ENCODE measurements at places on chromosomes 6 and 20.

GRCh38 chr6:11782524-11782923 is 3.9 kb upstream of the ADTRP start:
- DNase-seq: no peak

GRCh38 chr6:145245119-145245518 is 490.2 kb downstream of the EPM2A start:
- DNase-seq: peak; percentile 7

DNA sequence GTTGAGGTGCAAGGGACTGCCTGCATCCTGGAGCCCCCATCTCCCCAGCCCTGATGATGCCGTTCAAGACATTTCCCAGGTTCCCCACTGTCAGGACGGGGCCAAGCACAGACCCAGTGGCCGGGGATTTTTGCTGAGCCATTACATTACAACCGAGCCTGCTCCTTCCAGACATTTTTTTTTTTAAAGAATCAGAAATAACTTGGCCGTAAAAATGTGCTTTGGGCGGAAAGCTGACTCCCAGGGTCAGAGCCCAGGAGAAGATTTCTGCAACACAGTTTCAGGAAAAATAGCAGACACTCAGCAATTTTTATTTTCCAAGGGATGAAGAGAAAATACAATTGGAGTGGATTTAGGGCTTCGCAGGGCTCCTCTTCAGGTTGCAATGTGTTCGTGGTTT is 87.9 kb downstream of the LRFN2 start:
- DNase-seq: no peak

- peak; percentile 45 for DNase-seq
Measured at GRCh38 chr20:47204008-47204849, 152.3 kb downstream of the ZMYND8 start.

DNA sequence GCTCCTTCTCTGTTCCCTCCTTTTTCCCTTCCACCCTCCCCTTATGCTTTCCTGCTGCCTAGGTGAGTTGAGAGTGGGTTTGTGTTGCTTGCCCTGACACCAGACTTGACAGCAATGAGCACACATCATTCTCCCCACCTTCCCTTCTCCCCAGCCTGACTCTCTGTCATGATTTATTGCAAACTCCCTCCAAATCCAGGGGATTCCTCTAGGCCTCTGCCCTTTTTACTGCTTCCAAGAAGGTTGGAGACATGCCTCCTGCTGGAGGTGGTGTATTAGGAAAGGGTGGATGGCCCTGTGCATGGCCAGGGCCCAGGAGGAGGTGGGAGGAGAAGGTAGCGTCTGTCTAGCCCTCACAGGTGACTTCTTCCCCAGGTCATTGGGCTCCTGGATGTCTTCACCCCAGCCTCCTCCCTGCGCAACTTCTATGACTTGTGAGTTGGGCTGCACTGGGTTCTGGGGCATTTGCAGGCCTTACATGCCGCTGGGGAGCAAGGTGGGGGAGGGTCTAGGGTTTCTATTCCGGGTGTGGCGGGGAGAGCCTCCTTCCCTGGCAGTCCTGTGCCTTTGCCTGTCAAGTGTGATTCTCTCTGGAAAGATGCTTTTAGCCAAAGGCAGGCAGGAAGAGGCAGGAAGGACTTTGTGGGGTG is 2.1 kb downstream of the MAPK13 start:
- DNase-seq: no peak

DNA sequence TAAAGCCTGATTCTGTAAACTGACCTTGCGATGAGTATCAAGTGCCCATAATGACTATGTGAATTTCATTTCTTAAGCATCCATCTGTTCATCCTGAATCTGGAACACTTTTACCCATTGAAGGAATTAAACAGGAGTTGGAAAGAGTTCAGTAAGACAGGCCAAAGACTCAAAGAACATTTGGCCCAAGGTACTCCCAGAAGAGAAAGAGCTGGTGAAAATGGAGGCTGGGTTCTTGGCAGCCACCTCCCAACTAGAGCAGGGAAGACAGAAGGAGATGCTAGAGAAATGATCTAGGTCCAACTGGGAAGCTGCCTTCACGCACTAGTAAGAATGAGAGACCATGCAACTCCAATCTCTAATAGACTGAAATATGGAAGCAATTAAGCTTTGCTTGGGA is 290.8 kb upstream of the RNF24 start:
- DNase-seq: no peak

GRCh38 chr20:25309395-25310267 is 61.7 kb downstream of the PYGB start:
- DNase-seq: peak; percentile 78

DNA sequence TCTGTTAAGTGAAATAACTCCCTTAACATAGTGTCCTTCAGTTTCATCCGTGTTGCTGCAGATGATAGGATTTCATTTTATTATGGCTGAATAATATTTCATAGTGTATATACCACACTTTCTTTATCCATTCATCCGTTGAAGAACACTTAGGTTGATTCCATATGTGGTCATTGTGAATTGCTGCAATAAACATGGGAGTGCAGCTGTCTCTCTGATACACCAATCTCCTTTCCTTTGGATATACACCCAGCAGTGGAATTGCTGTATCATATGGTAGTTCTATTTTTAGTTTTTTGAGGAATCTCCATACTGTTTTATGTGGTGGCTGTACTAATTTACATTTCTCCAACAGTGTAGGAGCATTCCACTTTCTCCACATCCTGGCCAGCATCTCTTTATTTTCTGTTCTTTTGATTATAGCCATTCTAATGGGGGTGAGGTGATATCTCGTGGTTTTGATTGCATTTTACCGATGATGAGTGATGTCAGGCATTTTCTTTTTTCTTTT is 193.2 kb downstream of the SLC16A10 start:
- no peak for DNase-seq

DNA sequence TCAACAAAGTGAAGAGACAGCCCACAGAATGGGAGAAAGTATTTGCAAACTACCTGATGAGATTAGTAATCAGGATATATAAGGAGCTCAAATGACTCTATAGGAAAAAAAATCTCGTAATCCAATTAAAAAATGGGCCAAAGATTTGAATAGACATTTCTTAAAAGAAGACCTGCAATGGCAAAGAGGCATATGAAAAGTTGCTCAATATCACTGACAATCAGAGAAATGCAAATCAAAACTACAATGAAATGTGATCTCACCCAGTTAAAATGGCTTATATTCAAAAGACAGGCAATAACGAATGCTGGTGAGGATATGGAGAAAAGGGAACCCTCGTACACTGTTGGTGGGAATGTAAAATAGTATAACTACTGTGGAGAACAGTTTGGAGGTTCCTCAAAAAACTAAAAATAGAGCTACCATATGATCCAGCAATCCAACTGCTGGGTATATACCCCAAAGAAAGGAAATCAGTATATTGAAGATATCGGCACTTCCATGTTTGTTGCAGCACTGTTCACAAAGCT is 65.0 kb downstream of the TOX2 start:
- DNase-seq: no peak

- no peak for DNase-seq
Measured at GRCh38 chr20:62850333-62850974, 11.2 kb downstream of the TCFL5 start.

DNA sequence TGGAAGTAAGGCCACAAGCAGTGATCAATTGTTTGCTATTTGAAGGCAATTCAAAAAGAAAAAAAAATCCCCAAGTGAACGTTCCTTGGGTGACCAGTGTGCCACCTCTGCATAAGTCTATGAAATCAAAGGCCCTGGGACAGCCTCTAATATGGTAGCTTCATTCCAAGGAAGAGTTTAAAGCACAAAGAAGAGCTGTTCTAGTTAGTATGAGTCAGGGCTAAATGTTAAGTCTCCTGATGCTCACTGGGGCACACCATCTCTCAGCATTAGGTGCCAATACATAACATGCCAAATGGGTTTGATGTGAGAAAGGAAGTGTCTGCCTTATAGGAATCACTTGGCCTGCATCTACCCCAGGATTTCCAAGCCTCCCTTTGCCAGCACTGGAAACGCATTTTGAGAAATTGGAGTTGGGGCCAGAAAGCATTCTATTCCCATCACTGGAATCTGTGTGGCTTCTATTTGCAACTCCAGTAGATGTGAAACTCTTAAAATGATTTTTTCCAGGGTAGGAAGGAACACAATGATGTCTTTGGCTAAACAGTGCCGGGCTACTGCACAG is 13.0 kb downstream of the UNC5CL start:
- DNase-seq: no peak

- no peak for DNase-seq
Measured at GRCh38 chr6:13579911-13580310, 5.5 kb downstream of the SIRT5 start.

DNA sequence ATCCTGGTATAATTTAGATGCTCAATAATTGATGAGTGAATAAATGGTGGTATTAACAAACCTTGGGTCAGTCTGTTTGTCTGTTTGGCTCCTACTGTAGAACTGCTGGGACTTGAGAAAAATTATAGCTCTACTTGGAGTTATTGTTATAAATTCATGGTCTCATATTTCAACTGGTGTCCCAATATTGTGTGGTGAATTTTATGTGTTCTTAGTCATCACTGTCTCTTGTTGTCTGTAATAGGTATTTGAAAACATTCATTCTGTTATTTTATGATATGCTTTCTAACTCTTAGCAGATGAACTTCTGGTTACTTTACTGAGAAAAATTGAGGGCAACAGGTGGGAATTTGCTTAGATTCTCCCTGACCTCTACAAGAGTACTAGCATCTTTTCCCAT is 221.4 kb downstream of the CDKAL1 start:
- DNase-seq: peak; percentile 15

DNA sequence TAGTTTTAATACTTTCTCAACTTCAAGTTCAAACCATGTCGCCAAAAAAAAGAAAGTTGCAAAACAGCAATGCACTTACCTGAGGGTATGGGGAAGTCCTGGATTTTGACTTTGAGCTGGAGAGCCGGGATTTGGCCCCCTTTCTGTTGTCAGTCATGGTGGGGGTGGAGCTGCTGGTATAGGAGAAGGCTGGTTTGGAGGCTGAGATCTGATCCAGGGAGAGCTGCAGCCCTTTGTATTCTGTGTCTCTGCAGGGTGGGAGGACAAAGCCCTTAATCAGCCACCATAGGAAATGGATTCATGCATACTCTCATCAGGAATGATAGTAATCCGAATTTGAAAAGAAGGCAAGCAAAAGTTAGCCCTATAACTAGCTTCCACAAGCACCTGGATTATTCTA is 44.0 kb downstream of the SIM1 start:
- no peak for DNase-seq

- peak; percentile 67 for DNase-seq
Measured at GRCh38 chr6:71012866-71013469, 56.1 kb upstream of the B3GAT2 start.

DNA sequence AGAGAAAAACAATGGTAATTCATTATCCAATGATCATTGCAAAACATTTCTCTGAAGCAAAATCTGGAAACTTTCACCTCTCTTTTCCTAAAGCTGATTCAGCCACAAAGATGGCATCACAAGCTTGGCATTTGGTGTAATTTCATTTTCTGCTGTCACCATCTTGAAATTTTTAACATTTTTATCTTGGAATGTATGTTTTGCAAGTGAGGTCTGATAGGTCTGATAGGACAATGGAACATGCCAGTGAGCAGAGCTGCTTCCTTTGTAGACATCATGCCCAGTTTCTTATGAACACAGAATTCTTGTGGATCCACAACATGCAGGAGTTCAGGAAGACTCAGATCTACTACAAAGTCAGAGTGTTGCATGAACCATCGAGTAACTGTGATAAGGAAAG is 969.6 kb downstream of the EYS start:
- DNase-seq: no peak

DNA sequence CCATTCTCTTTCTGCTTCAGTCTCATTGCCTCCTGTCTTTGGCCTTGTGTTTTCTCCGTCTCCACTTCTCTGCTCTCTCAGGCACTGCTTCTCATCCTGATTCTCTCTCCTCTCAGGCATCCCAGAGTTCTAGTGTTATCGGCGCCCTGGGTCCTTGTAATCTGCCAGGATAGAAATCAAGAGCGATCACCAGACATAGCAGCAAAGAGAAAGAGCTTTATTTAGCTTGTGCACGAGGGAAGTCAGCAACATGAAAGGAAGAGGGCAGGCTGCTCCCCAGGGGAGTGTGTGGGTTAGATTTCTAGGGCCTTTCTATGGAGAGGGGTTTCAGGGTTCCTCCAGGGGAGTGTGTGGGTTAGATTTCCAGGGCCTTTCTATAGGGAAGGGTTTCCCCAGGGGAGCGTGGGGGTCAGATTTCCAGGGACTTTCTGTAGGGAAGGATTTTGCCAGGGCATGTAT is 32.5 kb downstream of the SUN5 start:
- no peak for DNase-seq

- DNase-seq: peak; percentile 4
Measured at GRCh38 chr6:66599541-66599940, 892.5 kb upstream of the EYS start.

DNA sequence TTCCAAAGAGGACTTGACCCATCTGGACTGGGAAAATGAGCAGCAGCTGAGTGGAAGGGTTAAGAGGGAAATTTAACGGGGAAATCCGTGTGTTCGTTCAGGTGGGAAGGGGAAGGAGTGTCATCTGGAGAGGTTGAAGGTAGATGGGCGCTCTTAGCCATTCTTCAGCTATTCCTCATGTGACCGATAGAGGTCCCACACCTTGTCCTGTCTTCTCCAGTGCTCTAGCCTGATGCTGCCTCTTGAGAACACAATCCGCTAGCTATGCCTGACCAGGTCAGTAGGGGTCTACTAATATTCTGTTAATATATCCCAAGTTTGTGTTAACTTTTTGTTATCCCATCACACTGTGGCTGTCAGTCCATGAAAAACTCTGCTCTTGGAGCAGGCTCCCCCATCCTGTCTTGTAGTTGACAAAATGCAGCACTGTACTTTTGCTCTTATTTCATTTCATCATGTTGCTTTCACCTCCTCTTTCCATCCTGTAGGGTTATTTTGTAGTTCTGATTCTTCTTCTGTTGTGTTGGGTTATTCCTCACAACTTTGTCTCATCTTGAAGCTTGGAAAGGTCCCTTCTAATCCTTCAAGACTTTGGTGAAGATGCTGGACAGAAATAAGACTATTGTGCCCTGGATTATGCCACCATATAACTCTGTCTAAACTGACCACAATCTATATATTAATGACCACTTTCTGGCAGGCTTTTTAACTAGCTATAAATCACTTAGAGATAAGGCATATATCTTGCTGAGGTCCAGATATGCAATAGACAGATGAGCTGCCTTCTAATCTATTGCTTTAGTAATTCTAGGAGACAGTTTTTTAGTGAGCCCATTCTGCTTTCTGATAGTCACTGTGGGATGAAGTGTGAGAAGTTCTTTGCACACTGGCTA is 123.4 kb upstream of the SUPT3H start:
- no peak for DNase-seq

- no peak for DNase-seq
Measured at GRCh38 chr6:124714728-124715127, 247.5 kb upstream of the RNF217 start.

- peak; percentile 19 for DNase-seq
Measured at GRCh38 chr20:49976542-49976941, 6.2 kb upstream of the SNAI1 start.

GRCh38 chr6:44676246-44676790 is 288.8 kb downstream of the CDC5L start:
- DNase-seq: no peak

GRCh38 chr6:157322792-157323254 is 496 bp downstream of the TMEM242 start:
- peak; percentile 91 for DNase-seq

DNA sequence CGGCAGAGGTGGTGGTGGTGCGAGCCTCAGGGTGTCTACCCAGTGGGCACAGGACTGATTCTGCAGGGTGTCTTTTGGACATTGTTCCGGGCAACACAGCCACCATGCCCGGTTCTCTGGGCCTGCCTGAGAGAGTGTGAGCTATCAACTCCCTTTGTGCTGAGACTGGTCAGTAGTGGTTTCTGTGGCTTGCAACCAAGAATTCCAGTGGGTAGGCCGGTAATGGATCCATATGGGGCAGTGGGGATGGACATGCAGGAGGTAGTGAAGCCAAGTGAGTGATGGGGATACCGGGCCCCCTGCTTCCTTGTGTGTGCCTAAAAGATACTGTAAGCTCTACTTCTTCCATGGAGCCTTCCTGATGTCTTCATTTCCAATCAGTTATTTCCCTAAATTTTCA is 71.0 kb downstream of the CDC5L start:
- no peak for DNase-seq
